ENCODE measurements at places on chromosomes 12 and 14.

GRCh38 chr14:31884776-31885379 is 192.2 kb upstream of the ARHGAP5 start:
- DNase-seq = no peak

GRCh38 chr12:89353823-89354611 is 1.7 kb upstream of the DUSP6 start:
- peak; percentile 63 for DNase-seq

- DNase-seq = no peak
These were observed 91.8 kb upstream of the FOXN3 start for GRCh38 chr14:89508863-89509262.

GRCh38 chr12:50187084-50187900 is 20.1 kb upstream of the CERS5 start:
- DNase-seq = no peak

- DNase-seq = no peak
These were observed 493 bp downstream of the HOXC5 start for GRCh38 chr12:54033106-54033979.

DNA sequence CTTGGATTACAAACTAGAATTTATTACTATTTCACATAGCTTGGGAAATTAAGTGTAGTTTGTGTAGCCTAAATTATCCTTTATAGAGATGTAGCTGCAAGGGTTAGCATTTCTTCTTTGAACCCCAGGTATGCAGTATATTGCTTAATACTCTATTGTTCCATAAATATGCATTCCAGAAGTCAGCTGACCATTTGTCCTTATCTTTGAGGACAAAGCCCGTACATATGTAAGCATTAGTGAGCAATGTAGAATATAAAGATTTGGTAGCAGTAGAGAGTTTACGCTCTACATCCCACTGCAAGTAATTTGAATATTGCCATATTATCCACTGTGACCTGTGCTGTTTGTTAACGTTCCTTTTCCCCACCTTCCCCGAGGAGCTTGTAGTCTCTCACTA is 26.9 kb downstream of the PPM1A start:
- no peak for DNase-seq

DNA sequence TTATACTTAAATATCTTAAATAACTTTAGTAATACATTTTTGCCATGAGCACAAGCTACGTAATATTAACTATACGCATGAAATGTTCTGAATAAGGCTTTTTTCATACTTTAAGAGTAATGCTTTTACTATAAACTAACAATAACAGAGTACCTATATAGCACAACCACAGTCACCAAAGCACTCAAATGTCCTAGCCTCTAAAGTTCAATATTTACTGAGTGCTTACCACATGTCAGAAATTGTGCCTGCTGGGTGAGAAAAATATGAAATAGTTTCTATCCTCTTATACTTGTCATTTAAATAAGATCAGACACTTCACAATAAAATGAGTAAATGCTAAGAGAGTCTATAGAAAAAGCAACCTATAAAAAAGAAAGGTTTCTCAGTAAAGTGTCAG is 83.1 kb downstream of the SH2B3 start:
- DNase-seq = no peak

- no peak for DNase-seq
These were observed 111.9 kb downstream of the LRRK2 start for GRCh38 chr12:40336573-40337199.

GRCh38 chr12:59867055-59867454 is 271.2 kb downstream of the SLC16A7 start:
- no peak for DNase-seq

DNA sequence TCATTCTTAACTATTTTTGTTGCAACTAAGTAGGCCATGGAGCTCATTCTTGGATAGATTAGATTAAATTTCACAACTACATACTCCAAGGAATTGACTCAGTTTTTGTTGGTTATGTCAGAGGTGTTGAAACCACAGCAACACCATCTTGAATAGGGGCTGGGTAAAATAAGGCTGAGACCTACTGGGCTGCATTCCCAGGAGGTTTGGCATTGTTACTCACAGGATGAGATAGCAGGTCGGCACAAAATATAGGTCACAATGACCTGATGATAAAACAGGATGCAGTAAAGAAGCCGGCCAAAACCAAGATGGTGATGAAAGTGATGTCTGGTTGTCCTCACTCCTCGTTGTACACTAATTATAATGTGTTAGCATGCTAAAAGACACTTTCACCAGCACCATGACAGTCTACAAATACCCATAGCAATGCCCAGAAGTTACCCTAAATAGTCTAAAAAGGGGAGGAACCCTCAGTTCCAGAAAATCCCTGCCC is 20.9 kb downstream of the DMAC2L start:
- no peak for DNase-seq

DNA sequence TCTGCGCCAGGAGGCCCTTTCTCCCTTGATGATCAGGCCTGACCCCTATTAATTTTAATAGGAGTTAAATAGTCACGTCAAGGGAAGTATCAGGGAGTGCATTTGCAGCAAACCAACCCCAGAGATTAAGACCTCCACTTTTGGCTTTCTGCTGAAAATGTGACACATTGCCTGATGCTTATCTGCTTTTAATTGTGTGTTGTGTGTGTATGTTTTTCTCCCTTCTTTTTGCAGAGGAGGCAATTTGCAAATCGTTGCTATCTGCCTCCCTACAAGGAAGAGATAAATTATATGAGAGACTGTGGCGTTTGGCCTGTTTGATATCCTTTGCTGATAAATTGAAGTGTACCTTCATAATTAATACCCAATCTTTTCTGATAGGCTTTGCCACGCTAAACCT is 822.9 kb downstream of the VRK1 start:
- no peak for DNase-seq

- DNase-seq = no peak
These were observed 10.9 kb downstream of the RXYLT1 start for GRCh38 chr12:63790608-63790945.

GRCh38 chr12:50569321-50569720 is 64.5 kb downstream of the DIP2B start:
- no peak for DNase-seq

GRCh38 chr12:6549684-6550151 is 6.1 kb downstream of the IFFO1 start:
- DNase-seq = no peak

GRCh38 chr14:56195223-56195622 is 77.0 kb downstream of the PELI2 start:
- no peak for DNase-seq

GRCh38 chr12:56205445-56205844 is 16.2 kb upstream of the SMARCC2 start:
- DNase-seq = no peak

- no peak for DNase-seq
These were observed 103.4 kb upstream of the MAP1LC3B2 start for GRCh38 chr12:116455540-116456329.

DNA sequence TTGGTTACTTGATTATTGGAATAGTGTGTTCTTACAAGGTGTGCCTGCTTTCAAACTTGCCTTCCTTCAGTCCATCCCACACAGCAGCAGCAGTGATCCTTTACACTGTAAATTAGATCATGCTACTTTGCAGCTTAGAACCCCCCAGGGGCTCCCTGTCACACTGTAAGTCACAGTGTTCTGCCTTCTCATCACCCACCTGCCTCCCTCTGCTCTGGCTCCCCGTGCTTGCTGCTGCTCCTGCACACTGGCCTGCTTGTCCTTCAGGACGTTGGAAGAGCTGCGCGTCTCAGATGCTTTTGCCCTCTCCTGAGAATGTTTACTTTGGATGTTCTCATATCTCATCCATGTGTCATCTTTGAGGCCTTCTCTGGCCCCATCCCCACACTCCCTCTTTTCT is 27.3 kb downstream of the ZC3H14 start:
- DNase-seq = no peak

- no peak for DNase-seq
These were observed 15.5 kb downstream of the BAZ2A start for GRCh38 chr12:56614627-56615026.

DNA sequence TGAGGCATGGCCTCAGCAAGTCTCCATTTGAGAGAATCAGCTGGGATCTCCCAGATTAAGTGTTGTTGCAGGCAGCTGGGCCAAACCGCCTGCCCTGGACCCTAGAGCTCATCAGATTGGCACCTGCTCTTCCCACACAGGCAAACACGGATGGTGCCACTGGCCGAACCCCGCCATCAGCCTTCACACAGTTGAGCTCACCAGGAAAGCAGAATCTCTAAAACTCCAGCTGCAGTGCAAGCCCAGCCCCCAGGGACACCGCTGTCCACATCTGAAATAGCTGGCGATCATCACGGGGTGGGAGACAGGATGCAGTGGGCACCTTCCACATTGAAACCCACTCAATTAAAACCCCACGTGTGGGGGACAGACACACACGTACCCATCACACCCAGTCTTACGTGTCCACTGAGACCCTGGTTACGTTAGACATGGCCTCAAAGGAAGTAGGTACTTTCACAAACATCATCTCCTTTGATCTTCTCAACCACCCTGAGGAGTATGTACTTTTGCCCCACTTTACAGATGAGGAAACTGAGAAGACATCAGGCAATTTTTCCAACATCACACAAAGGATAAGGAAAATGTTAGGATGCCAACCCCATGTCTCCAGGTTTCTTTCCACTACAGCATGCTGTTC is 88.8 kb downstream of the SINHCAF start:
- DNase-seq = no peak

GRCh38 chr12:97681612-97682504 is 219.3 kb downstream of the RMST start:
- DNase-seq = no peak

GRCh38 chr12:104733717-104734175 is 224.3 kb downstream of the SLC41A2 start:
- peak; percentile 42 for DNase-seq

DNA sequence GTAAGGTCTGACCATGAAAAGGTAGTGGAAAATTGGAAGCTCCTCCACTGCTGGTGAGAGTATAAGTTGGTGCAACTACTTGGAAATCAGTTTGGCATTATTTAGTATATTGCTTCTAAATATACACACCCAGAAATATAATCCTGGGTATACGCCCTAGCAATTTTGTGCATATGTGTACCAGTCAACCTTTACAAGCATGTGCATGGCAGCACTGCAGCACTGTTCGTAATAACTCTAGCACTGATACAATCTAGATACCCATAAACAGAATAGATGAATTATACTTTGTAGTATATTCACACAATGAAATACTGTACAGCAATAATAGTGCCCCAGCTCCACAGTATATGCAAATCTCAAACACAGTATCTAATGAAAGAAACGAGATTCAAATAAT is 265.9 kb downstream of the EMP1 start:
- DNase-seq = no peak

GRCh38 chr12:96456265-96456974 is 33.0 kb upstream of the CFAP54 start:
- DNase-seq = no peak

- DNase-seq = no peak
These were observed 255.8 kb downstream of the ETNK1 start for GRCh38 chr12:22880807-22881206.

- peak; percentile 32 for DNase-seq
These were observed at the start of gene CHGA for GRCh38 chr14:92922883-92923743. Gene CHGA, plus strand, starts transcription at chr14:92923150. Its CDS starts 210 bp downstream, at chr14:92923360.

DNA sequence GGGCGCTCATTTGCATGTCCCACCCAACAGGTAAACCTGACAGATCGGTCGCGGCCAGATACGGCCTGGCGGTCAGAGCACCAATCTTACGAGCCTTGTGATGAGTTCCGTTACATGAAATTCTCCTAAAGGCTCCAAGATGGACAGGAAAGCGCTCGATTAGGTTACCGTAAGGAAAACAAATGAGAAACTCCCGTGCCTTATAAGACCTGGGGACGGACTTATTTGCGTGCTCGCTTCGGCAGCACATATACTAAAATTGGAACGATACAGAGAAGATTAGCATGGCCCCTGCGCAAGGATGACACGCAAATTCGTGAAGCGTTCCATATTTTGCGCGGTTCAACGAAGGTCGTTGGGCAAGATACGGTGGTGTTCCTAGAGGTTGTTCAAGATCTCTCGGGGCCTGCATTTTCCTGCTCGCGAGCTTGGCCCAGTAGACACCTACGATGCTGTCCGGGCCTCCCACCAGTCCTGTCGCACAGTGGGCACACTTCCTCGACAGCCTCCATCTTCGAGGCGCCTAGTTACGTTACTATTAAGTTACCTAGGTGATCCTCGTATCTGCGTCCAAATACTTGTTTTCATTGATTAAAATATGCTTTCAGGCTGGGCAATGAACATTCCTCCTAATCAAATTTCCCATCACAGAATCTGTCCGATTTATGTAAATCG is at the start of gene RNU6-7:
Gene RNU6-7, plus strand, starts transcription at position 230 of the 675 bp plus-strand sequence.
- peak; percentile 61 for DNase-seq

GRCh38 chr12:18439541-18439940 is 178.2 kb downstream of the PIK3C2G start:
- DNase-seq = no peak

GRCh38 chr12:130367003-130367402 is 29.3 kb downstream of the PIWIL1 start:
- no peak for DNase-seq

DNA sequence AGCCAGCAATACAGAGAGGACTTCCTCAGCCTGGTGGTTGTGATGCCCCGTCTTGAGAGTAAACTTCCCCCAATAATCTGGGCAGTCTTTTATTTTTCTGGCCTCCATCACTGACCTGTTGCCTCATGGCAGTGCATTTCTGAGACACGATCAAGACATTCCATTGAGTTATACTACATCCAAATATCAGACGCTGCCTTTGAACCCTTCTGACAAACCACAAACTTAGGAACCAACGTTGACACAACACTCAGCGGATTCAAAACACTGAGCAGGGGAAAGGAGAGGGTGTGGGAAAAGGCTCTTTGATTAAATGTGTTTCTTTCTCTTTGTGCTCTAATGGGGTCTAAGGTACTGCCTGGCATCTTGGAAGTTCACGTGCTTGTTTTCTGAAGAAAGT is 100.7 kb upstream of the TBX5 start:
- DNase-seq = no peak

- DNase-seq = no peak
These were observed 1091.1 kb downstream of the VRK1 start for GRCh38 chr14:97888331-97888730.

DNA sequence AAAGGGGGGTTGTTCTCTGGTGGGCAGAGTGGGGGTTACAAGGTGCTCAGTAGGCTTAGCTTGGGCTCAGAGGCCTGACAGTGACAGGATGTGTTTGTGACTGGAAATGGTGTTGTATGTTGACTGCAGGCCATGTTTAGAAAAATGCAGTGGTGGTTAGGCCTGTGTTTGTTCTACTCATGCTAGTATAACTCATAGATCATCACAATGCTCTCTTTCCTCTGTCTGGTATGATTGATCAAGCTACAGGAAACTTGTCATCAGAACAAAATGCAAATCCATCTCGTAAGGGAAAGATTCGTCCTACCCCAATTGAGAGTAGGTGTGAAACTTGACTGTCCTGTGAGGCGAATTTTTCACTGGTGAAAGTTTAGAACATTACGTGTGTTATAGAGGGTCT is 11.8 kb downstream of the TPH2 start:
- DNase-seq = no peak

GRCh38 chr14:32014057-32014456 is 63.0 kb upstream of the ARHGAP5 start:
- no peak for DNase-seq

GRCh38 chr14:26811756-26812305 is 214.0 kb upstream of the NOVA1 start:
- DNase-seq = no peak

- no peak for DNase-seq
These were observed 20.3 kb upstream of the SINHCAF start for GRCh38 chr12:31346267-31346666.

- DNase-seq = no peak
These were observed 4.3 kb downstream of the TMEM106C start for GRCh38 chr12:47967461-47968321.

- no peak for DNase-seq
These were observed 95.0 kb upstream of the OTX2 start for GRCh38 chr14:56905282-56905681.

All from CD4-positive, alpha-beta memory T cell (primary cell).